ENCODE measurements at places on chromosomes 1 and 21.

DNA sequence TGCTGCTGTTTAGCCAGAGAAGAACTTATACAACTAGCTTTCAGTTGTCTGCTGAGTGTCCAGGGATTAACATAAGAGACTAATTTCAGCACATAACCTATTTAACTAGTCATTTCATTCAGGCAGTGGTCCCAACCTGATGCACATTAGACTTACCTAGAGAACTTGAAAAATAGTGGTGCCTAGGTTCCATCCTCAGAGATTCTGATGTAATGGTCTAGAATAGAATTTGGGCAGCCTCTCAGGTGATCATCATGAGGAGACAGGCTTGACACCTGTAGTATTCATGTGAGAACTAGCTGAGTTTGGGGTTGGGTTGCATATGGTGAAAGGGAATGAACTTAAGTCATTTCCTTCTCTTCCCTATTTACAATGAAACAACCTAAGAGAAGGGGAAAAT is 24.8 kb downstream of the CNST start:
- DNase-seq = no peak

- DNase-seq = no peak
Measured at GRCh38 chr1:64845831-64846425, 101.1 kb downstream of the RAVER2 start.

- no peak for DNase-seq
Measured at GRCh38 chr1:70504821-70505193, 93.7 kb downstream of the CTH start.

GRCh38 chr1:201506092-201506491 is 831 bp downstream of the CSRP1 start:
- no peak for DNase-seq

DNA sequence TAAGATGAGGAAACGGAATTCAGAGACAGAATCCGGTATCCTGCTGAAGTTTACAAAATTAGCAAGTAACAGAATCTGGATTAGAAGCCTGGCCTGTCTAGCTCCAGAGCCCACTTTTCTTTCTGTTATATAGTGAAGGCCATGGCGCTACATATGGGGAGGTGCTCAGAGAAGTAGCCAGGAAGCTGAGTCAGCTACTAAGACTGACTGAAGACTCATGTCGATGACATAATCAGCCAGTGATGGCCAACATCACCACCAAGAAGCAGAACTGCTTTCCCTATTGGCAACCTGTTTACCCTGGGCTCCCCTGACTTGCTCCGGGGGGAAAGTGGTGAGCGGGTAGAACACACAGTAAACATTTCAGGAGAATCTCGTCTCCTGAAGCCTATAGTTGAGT is 18.8 kb downstream of the LRRC52 start:
- no peak for DNase-seq

GRCh38 chr1:43484367-43484766 is 30.6 kb upstream of the HYI start:
- no peak for DNase-seq

- DNase-seq = no peak
Measured at GRCh38 chr1:181353526-181353925, 129.8 kb upstream of the CACNA1E start.

DNA sequence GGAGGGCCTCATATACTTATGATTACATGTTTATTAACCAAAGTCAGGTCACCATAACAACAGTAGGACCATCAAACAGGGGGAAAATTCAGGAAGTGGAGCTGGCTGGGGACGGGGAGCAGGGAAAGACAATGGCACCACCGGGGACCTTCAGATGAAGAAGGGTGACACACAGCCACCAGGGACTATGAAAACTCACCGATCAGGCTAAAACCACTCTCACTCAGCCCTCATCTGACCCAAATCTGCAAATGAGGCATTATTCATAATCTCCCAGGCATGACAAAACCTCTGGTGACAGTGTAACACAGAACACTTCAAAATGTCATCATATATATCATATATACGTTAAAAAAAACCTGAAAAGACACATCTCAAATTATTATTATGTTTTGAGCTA is 11.2 kb downstream of the MKNK1 start:
- DNase-seq = no peak

GRCh38 chr21:44774972-44775371 is 26.6 kb downstream of the UBE2G2 start:
- DNase-seq = no peak

- no peak for DNase-seq
Measured at GRCh38 chr1:204177133-204177532, 11.0 kb upstream of the REN start.

DNA sequence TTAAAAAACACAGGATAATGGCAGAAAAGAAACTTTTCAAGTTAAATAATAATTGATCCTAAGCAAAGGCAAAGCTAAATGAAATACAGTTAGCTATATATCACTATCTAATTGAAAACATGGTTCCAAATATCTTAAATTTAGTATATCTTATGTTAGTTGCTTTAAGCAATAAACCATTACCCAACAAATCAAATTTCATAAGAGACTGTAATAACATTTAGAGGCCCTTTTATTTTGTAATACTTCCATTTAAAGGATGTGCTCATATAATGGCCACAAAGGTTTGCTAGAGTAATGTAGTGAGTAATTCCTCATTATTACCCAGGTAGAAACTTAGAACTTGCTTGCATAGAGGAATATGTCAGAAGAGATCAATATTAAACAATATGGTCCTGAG is 32.3 kb downstream of the RPL5 start:
- DNase-seq = no peak

DNA sequence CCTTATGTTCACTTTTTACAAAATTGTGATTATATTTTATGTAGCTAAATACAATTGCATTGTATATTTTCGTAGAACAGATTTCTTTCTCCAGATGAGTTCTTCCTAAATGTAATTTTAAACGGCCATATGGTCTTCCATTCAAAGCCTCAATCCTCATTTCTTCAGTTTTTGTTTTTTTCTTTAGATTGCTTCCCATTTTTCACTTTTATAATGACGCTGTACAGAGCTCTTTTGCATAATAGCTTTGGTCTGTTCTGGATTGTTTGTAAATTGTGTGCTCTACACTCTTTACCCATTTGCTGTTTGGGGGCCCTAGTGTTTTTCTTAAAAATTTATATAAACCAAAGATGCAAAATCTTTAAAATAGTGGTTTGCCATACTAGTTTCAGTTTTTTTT is 27.8 kb downstream of the AVPR1B start:
- no peak for DNase-seq

DNA sequence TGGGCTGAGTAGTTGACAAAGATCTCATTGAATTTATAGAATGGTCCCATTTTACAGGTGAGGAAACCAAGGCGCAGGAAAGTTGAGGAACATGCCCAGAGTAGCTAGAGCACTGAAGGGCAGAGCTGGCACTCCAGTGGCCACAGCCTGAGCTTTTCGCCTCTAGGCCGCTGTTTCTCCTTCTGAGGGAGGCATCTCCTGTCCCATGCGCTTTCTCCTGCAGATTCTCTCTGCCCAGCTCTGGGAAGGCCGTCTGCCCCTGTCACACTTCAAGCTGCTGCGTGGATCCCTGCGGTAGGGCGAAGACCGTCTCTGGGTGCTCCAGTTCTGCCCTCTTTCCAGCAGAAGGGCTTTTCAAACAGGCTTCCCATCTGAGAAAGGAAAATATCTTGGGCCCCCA is 159.9 kb downstream of the ACTL8 start:
- DNase-seq = no peak

- peak; percentile 70 for DNase-seq
Measured at GRCh38 chr1:212638492-212639151, 30.1 kb downstream of the ATF3 start.

DNA sequence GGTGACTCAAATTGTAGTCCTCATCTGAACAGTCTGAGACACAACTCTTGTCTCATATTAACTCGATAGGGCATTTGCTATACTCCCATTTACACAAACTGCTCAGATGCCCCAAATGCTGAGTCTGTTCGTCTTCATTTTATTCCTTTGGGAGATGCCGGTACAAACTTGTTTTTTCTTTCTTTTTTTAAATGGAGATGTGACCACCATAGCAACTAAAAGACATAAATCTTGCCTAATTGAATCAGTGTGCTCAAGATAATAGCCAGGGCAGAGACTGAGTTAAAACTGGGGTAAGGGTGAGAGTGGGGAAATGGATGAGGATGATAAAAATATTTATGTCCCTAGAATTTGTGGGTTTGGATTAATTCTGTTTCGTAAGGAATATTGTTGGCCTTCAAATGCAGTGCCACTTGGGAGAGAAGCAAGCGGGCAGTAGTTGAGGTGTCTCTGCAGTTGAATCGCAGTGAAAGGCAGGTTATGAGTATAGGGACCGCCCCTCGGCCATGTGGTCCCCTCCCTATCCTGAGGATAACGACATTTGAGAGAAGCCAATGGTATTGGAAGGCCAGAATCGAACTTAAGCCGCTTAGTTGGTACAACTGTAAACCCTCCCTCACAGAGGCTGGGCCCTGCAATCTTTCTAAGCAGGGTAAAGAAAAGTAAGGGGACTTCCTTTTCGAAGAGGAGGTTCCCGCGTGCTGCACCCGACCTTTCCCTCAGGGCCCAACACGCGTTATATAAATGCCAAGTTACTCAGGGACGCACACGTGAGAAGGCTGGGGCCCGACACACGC is 859 bp upstream of the LRRC8B start:
- peak; percentile 56 for DNase-seq

- DNase-seq = no peak
Measured at GRCh38 chr1:223339861-223340260, 24.1 kb downstream of the SUSD4 start.

DNA sequence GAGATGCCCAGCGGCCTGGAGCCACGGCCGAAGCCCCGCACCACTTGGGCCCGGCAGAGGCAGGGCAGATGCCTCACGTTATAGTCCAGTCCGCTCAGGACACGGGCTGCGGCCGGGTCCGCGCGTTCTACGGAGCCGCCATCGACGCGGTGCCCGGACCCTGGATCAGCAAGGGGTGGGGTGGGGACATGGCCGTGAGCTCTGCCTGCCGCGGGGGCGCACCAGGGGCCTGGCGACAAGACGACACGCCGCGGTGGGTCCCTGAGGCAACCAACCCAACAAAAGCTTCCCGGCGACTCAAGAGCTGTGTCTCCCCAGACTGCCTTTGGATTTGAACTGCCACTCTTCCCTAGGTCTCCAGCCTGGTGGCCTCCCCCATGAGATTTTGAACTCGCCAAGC is 211.4 kb upstream of the GREM2 start:
- DNase-seq = no peak

- DNase-seq = no peak
Measured at GRCh38 chr1:16158025-16158424, 2.2 kb upstream of the EPHA2 start.

DNA sequence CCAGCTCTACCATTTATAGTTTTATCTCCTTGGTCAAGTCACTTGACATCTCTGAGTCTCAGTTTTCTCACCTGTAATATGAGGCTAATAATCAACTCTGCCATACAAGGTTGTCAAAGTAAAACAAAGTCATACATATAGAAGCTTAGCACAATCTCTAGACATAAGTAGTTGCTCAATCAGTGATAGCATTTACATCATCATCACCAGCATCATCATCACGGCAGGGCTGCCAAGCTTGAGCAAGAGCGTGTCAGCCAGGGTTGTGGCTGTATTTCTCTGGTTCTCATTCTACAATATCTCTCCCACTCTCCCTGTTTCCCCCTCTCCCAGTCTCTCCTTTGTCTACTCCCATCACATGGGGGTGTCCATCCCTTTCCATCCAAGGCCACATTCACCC is 41.7 kb upstream of the COA6 start:
- DNase-seq = no peak

- DNase-seq = no peak
Measured at GRCh38 chr1:1630965-1631781, 800 bp upstream of the MMP23B start.

GRCh38 chr1:75330624-75331023 is 196.4 kb downstream of the LHX8 start:
- DNase-seq = no peak

DNA sequence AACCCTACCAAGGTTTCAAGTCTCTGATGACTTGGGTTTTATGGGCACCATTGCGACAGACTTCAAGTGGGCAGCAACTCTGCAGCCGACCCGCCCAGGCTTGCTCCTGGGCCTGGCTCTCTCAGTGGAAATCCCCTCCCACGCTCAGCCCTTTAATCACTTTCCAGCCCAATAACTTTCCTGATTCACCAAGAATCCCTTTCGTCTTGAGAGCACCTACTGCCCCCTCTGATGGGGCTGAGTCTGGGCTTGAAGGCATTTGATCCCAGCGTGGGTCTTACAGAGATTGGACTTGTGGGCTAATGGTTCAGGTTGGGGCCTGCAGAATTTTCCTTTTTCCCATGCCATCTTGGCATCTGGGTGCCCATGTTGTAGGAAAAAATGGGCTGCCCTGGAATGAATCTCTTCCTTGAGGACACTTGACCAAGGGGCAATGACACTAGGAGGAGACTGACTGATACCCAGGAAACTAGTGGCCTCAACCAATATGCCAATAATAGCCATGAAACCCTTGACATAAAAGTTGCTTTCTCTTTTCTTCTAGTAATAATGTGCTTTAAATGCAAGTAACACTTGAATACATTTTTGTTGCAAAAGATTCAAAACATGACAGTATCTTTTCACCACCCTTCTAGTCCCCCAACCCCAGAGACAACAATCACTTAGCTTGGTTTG is 7.8 kb upstream of the PHLDA3 start:
- no peak for DNase-seq

All from DMS 273 treated with DMSO at 0.1 percent for 48 hours (cell line).